ENCODE measurements at places on chromosomes 1 and 21.

GRCh38 chr1:198304431-198304830 is 147.6 kb downstream of the NEK7 start:
- DNase-seq = no peak

- DNase-seq = no peak
Observed at GRCh38 chr1:41144285-41144684, 97.8 kb downstream of the SCMH1 start.

- no peak for DNase-seq
Observed at GRCh38 chr1:167543199-167543990, 10.2 kb downstream of the CREG1 start.

DNA sequence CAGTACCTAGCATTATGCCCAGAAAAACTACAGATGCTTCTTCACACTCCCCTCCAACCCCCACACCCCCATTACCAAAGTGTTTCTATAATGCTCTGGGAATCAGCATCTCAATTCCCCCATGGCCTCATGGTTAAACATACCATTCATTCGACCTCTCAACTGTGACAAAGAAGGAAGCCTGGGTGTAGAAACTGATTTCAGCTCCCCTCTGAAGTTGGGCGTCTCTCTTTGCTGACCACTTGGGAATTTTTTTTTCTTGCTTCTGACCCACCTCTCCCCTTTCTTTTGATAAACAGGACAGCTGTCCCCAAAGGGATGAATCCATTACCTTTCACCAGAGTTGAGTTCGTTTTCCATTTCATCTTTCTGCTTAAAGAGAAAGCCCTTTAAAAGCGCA is 116.4 kb upstream of the HOOK1 start:
- no peak for DNase-seq

- no peak for DNase-seq
Observed at GRCh38 chr1:51837243-51837642, 41.3 kb downstream of the NRDC start.

DNA sequence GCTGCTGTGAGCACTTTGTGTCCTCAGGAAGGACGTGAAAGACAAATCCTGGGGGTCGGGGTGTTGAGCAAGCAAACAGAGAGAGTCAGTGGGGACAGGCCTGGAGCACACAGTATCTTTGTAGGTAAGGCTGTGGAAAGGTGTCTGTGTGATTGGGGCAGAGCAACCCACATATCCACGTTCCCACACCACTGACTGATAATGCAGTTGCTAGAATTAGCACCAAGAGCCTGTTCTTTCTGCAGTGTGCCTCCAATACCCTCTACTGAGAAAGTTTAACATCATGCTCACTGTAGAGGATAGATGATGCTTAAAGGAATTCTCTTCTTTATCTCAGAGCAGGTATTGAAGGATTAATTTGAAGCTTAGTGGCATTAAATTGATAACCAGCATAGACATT is 161.1 kb downstream of the PIK3R3 start:
- no peak for DNase-seq

DNA sequence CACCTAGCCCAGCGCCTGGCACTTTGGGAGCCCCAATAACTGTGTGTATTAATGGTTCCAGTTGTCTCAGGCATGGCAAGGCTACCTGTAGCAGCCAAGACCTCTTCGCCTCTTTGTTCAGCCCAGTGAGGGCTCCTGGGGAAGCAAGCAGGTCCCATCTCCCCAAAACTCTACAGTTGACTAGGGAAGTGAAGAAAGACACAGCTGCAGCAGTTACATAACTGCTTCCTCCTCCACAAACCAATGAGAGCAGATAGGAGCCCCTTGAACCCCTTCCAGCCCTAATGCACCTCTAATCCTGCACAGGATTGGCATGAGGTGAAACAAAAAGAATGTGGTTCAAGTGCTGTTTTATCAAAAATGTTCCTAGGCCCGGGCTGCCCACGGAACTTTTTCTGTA is 100.5 kb downstream of the SYF2 start:
- no peak for DNase-seq

DNA sequence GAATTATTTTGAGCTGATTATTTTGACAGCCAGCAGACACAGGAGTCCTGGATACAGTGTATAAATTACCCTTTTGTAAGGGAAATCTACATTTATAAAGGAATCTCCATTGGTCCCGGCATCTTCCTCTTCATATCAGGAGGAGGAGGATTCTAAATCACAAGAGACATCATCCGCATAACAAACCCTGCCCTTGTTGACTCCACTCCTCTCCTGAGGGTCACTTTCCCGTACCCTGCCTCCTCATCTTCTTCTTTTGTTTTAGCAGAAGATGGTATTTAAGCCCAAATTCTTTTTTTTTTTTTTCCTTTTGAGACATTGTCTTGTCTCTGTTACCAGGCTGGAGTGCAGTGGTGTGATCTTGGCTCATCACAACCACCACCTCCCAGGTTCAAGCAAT is 14.6 kb upstream of the PKNOX1 start:
- DNase-seq = no peak

- DNase-seq = no peak
Observed at GRCh38 chr1:100231721-100232120, 17.9 kb downstream of the DBT start.

- no peak for DNase-seq
Observed at GRCh38 chr1:115560027-115560426, 81.7 kb upstream of the VANGL1 start.

DNA sequence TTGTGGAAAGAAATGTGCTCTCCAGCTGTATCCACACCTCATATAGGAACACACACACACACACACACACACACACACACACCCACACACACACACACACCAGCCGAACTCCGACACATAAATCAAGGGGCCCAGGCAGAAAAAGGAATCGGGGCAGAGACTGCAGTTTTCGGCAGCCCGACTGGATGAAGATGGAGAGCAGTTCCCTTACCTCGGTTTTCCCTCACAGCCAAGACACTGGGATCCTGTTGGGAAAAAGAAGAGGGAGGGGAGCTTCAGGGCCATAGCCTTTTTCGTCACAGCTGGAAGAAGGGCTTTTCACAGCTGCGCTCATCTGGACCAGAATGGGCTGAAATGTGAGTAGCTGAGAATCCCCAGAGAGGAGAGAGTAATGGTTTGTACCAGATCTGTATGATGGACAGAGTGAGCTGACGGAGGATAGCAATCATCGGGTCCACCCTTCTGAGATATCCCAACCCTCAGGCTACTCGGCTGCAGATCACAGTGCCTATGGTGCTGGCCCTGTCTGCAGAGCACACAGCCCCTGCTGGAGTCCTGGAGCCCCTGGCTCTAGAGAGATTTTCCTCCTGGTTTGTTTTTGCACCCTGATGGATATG is 37.7 kb downstream of the PIK3C2B start:
- no peak for DNase-seq

- no peak for DNase-seq
Observed at GRCh38 chr21:33981391-33982101, 65.9 kb upstream of the ATP5PO start.

GRCh38 chr1:116076831-116077230 is 34.4 kb upstream of the MAB21L3 start:
- DNase-seq = no peak

DNA sequence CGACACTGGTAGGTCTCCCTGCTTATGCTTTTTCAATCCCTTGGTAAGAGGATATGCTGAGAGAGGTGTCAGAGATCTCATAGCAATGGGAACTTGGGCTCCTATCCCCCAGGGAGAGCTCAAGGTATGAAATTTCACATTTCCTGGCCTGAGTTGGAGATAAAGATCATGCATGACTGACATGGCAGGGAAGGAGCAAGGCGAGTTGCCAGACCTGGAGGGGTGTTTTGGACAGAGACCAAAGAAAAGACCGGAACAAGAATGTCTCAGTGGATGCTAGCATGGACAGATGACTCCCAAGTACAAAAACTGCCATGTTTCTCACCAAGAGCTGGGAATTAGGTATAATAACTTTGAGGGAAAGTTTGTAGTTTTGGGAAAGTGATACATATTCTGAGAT is 334.1 kb upstream of the B3GALT2 start:
- DNase-seq = no peak

DNA sequence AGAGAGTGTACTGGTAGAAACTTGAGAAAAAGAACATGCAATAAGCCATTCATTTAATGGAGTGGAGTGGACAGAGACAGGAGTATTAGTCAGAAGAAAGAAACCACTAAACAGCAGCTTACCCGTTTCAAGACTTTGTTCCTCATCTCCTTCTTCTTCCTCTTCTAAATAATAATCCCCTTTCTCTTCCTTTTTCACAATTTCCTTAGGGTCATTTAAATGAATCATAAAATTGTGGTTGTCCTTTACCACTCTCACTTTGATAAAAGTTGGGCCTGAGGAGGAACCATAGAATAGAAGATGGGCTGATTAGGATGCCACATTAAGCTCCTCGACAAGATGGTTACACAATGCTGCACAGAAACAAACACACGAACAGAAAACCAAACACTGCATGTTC is 109.6 kb downstream of the WDR3 start:
- DNase-seq = no peak

DNA sequence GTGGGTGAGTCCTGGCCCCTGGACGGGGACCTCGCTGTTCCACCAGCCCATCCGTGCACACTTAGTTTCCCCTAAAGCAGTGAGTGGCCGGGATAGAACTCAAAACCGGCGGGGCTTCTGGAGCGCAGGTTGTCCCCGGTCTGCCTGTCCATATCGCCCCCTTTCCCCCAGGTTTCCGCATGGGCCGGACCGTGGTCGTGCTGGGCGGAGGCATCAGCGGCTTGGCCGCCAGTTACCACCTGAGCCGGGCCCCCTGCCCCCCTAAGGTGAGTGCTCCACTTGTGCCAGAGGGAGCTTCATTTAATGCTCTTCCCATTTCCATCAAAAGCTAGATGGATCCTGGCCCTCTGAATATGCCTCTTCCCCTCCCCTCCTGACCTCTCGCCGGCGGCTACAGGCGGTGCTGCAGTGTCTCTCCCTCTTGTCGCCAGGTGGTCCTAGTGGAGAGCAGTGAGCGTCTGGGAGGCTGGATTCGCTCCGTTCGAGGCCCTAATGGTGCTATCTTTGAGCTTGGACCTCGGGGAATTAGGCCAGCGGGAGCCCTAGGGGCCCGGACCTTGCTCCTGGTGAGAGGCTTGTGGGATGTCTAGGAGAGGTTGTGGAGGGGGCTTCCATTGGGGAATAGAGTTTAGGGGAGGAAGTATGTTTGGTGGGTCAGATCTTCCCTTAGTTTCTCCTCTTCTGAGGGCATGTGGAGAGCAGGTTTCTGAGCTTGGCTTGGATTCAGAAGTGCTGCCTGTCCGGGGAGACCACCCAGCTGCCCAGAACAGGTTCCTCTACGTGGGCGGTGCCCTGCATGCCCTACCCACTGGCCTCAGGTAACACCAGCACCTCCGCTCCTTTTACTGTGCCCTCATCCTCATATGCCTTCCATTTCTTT is 683 bp downstream of the PPOX start:
- no peak for DNase-seq
